ENCODE measurements at places on chromosomes 11 and 22. TPM values are rescaled to one million over a fixed set of nuclear protein-coding genes. Genes with fewer than 3 reads are reported as not detected.

DNA sequence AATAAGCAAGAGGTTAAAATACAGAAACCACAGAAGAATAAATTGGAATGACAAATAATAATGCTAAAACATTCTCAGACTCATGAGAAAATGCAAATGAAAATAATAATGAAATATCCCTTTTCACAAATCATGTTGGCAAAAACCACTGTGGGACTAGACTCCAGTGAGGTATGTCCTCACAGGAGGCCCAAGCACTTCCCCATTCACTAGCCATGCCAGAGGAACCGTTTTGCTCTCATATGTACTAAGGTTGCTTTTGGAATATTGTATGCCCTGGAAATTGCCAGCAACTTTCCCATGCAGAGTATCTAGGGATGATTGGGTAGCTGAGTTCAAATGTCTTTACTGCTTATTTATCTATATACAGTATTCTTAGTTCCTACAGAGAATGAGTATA is 106.2 kb upstream of the CHORDC1 start:
- no peak for DNase-seq

FGF4 gene
- not detected for total RNA-seq

DNA sequence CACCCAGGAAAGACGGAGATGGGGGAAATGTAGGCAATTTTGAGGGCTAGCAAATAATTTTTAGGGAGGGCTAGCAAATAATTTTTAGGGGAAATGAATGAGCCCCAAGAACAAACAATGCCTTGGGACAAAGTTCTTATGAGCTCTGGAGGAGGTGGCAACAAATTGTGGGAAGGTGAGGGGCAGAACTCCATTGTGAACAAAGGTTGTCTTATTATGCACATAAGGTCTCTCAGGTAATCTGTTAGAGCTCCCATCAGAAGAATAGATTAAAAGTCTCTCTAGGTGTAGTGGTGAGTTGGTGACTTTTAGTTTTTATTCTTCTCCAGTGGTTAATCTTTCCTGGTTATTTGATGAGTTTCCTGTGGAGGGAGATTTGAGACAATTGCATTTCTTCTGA is 2.4 kb upstream of the PRPF19 start:
- no peak for DNase-seq

GRCh38 chr11:112627588-112628045 is 333.6 kb upstream of the NCAM1 start:
- DNase-seq, result no peak

DNA sequence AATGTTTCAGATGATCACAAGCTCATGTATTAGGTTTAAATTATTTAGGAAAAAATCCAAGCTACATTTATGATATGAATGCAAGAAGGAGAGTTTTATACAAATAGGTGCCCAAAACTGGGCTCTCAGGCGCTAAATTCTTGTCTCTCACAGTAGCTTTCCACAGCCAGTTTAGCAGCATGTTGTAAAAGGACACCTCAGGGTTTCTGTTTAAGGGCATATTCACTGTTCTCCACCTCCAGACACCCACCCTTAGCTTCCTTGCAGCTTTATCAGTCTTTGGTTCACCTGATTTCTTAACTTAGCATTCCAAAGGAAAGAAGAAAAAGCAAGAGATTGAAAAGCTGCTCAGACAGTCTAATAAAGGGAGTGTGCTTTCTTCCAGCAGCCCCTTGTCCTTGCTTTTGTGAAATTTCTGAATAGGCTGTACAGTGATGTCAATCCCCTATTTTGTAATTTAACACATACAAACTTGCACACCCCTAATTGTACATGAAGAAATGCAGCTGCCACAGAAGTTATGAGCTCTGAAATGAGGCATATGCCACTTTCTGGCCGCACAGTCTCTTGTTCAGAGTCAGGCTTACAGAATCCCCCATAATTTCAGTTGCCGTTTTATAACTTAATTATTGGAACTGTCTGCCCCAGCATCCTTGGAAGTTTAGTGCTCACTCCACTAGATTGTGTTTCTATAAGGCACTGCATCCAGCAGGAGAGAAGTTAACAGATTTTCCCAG is 262.1 kb downstream of the DDX10 start:
- no peak for DNase-seq

GRCh38 chr11:84408946-84409411 is 1122.8 kb upstream of the CCDC90B start:
- no peak for DNase-seq

APOBEC3B gene
- not detected for total RNA-seq

- no peak for DNase-seq
Measured at GRCh38 chr22:16831257-16831656, 6.0 kb upstream of the XKR3 start.

ARHGAP42 gene
- 21.4 TPM for total RNA-seq

DNA sequence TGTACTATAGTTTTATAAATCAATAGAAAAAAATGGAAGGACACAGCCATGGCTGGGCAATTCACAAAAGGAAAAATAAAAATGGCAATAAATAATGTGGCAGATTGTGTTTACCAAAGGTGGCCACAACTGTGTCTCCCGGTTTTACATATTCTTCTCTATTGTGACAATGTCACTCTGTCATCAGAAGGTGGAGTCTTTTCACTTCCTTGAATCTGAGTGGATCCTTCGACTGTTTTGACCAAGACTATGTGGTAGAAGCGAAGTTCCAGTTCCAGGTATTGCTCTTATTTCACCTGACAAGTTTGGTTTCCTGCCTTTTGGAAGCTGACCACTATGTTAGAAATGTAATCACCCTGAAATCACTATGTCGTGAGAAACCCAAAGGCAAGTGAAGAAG is 31.0 kb upstream of the HSD17B12 start:
- DNase-seq, result no peak

DNA sequence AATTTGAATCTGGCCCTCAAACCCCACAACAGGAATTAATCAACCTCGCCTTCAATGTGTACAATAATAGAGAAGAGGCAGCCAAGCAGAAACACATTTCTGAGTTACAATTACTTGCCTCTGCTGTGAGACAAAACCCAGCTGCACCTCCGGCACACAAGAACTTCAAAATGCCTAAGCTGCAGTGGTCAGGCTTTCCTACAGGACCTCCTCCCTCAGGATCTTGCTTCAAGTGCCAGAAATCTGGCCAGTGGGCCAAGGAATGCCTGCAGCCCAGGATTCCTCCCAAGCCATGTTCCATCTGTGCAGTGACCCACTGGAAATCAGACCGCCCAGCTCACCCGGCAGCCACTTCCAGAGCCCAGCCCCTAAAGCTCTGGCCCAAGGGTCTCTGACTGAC is 3.4 kb upstream of the NDUFC2 start:
- no peak for DNase-seq

GRCh38 chr11:104163100-104164027 is 583 bp downstream of the PDGFD start:
- no peak for DNase-seq

- DNase-seq, result no peak
Measured at GRCh38 chr22:48781391-48781790, 1046.3 kb downstream of the BRD1 start.

DNA sequence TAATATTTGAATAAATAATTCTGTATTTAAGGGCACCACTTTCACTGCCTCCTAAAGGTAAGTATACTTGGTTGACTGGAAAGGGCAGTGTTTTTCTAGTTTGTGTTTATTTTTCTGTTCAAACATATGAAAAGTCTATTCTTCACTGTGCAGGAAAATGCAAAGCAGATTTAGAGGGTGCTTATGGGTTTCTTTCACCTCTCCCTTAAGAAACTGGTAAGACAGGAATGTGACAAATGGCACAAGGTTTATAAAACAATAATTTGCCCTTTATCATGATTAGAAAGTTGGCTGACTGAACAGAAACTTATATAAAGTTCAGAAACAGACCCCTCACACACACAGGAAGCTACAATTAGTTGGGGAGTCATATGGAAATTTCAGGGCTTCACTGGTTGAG is 60.6 kb downstream of the PLEKHA7 start:
- no peak for DNase-seq

All from cerebellum (tissue), 4 donors.